CD14-positive monocyte (primary cell): ENCODE measurements at places on chromosomes 16 and 17.
A peak's percentile ranks its signal among the peaks of the same experiment; 100 is the strongest.

- DNase-seq: no peak
These were observed 84.5 kb downstream of the XYLT1 start for GRCh38 chr16:17386229-17386628.

DNA sequence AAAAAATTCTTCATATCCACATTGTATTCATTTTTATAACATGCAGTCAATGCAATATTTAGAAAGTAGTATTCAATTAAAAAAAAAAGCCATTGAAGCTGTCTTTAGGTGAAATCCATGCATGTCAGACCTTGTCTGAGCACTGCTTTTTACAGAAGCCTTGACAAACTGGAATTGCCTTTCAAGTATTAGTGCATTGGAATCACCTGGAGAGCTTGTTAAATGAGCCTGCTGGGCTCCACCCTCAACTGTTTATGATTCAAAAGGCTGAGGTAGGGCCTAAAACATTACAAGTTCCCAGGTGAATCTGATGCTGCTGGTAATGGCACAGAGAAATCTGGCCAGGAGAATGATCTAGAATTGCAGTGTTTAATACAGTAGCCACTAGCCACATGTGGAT lies 85.8 kb downstream of the HIC1 start:
- no peak for DNase-seq

DNA sequence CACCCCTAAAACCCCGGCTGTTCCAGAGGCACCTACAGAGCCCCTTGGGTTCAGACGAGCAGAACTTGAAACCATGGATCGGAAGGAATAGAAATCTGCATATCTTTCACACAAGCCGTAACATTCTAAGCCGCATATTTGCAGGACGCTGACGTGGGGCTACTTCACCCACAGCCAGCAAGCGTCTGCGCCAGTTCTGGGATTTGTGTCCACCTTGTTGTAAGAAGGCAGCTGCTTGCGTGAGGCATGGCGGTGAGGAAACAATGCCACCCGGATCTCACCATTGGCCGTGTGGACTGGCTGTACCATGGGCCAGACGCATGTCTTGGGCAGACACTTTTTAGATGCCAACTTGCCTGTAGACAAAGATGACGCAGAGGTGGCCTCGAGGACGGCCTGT lies 34.5 kb downstream of the TNFRSF13B start:
- no peak for DNase-seq

GRCh38 chr16:68349838-68350410 lies 39.1 kb downstream of the PRMT7 start:
- DNase-seq: no peak

- DNase-seq: no peak
These were observed 9.0 kb upstream of the C16orf95 start for GRCh38 chr16:87326151-87326571.

DNA sequence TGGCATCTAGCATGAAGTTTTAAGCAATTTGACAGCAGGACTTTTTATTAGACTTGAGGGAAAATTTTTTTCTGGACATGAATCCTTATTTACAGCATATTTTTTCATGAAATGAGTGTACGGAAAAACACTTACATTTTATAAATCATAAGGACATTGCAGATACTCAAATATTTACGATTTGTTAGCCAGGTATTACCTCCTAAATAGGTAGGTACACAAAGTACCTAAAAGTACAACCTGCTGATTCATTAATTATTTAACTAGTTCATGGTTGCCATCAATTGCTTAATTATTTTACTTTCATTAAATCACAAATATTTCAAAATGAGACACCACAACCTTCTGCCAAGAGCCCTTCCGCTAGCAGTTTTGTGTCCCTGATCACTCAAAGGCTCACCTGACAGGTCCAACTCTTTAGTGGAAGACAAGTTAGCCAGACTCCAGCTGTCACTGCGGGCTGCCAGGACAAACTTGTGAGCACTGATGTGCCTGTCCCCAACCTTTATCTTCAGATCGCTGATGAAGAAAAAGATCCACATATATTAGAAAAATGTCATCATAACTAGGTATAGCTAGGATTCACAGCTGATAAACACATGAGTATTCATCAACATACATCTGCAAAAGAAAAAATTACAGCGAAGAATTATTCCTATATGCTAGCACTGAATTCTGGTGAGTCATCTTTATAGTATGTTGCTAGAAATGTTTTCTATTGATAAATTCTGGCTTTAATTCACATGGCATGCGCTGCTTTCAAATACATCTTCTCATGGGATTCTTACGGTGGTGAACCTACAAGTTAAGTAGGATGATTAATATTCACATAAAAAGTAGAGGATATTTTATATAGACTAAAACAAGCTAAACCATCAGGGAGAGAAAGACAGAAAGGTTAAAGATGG lies 28.2 kb downstream of the ANKFY1 start:
- no peak for DNase-seq

GRCh38 chr16:73166441-73166851 lies 118.5 kb upstream of the ZFHX3 start:
- DNase-seq: peak; percentile 65

DNA sequence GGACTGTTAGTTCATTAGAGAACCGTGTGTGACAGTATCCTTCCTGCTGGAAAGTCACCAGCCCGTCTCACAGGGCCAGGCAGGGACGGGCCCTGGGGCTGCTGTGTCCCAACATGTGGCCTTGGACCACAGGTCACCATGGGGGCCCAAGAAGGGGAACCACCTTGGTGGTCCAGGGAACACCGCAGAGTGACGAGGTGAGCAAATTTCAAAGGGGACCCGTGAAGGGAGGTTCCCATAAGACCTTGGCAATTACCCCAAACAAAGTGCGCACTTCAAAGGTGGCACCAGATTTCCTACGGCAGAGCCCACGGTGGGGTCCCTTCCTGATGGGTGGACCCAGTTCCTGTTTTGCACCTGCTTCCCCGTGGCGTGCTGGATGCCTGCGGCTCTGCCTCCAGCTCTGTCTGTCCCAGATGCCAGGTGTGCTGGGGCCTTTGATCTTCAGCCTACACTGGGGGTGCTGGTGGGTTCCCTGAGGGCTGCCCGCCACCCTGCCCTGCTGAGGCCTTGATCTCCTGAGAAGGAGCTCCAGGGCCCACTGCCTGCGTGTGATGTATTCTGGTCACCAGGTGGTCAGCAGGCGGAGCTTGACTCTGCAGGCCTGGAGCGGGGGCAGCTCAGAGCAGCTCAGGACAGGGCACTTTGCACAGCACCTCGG lies 27.0 kb downstream of the SLC7A5 start:
- no peak for DNase-seq

- DNase-seq: no peak
These were observed 7.4 kb downstream of the NDRG4 start for GRCh38 chr16:58507195-58507962.
